ENCODE measurements at places on chromosomes 2 and 18.

- no peak for DNase-seq
Observed at GRCh38 chr2:52904355-52904891, 863.2 kb upstream of the CHAC2 start.

DNA sequence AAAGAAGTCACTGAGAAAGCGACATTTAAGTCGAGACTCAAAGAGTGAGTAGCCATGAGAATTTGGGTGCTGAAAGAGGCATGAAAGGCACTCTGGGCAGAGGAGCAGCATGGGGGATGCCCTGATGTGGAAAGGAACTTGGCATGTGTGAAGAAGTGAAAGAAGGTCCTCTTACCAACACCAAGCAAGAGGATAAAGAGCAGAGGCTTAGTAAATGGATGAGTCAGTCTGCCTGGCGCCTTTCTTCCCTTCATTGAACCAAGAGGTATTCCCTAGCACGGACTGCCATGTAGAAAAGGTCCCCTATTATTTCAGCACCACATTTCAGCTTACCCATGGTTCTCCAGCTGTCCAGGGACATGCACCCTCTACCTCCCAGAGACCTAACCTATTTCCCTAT, 221.1 kb upstream of the NRP2 start:
- DNase-seq = no peak

- DNase-seq = peak; percentile 46
Observed at GRCh38 chr2:70905443-70906421, 30.0 kb upstream of the ATP6V1B1 start.

DNA sequence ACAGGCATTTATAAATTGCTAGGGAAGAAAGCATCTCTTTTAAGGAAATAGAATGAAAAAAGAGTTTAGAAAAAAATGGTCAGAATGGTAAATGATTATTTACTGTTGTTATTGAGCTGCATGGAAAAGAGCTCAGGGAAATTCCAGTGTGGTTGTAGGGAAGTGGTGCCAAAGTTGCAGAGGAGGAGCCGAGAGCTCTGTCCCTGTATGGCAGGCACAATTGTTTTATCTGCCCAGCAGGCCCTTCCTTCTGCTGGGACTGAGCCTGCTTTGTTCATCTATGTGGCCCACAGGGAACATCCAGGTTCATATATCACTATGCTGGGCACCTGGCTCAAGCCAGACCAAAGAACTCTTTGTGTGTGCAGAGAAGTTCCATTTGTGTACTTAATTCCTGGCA, 80.8 kb upstream of the AGAP1 start:
- DNase-seq = no peak

DNA sequence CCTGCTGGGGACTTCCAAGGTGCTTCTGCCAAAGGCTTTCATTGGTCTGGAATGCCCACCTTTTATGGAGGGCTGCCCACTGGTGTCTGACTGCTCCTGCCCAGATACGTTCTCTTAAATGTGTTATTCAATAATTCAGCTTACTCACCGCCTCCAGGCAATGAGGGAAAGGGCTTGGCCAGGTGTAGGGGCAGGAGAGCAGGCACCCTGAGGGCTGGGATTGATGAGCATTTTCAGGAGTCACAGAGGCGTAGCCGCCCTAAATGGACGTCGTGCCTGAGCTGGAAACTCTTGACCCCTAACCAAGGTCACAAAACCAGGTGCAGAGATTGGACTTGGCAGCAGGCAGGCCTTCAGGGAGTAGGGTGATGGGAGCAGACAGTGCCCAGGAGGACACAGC, 26.8 kb downstream of the MAL start:
- DNase-seq = no peak

DNA sequence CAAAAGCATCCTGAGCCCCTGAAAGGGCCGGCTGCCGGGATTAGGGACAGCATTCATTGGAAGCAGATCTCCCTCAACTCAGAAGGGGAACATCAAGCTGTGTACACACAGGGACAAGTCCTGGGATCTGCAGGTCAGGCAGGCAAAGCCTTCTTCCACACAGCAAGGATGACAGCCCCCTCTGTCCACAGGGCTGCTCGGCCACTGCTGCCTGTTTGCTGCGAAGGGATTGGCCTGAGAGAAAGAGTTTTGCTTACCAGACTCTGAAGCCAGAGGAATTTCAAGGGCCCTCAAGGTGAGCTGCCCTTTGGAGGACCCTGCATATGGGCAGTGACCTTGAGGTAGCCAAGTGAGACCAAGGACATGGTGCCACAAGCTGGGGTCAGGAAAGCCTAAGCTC, 11.1 kb downstream of the ZBTB7C start:
- no peak for DNase-seq

- no peak for DNase-seq
Observed at GRCh38 chr2:37405781-37406180, 61.4 kb downstream of the QPCT start.
